ENCODE measurements at places on chromosomes 5 and 9.

GRCh38 chr9:98944057-98944733 is 488 bp downstream of the COL15A1 start:
- DNase-seq, result no peak

GRCh38 chr9:20078246-20078645 is 289.4 kb upstream of the SLC24A2 start:
- DNase-seq, result no peak

- DNase-seq, result no peak
Observed at GRCh38 chr5:124606093-124606492, 140.3 kb downstream of the ZNF608 start.

DNA sequence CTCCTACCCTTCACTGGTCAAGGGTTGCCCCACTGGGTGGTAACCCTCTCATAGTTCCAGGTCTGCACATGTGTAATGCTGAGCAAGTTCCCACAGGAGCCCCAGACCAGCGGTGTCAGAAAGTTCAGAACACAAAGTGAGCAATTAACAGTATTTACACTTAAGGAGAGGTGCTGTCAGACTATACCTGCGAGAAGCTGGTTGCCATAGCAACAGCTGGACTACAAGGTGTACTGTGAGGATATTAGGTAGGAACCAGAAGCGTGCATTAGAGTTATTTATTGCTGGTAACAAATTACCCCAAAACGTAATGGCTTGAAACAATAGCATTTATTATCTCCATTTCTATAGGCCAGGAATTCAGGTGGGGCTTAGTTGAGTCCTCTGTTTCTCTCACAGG is 317.0 kb upstream of the RPS23 start:
- no peak for DNase-seq

- DNase-seq, result no peak
Observed at GRCh38 chr5:51829230-51829629, 446.0 kb downstream of the ISL1 start.

DNA sequence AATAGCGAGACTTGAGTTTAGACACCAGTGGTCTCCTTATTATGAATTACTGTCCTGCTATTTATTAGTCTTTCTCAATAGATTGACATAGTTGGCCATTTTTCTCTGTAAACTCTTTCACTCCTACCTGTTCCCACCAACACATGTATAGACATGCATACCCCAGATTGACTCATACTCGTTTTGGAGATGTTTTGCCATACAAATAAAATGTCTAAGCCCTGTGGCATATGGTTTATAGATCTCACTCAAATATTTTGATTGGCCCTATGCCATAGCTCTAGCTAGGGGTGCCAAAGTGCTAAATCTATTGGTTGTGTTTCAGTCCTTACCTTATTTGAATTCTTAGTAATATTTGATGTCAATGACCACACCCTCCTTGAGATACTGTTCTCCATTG is 42.3 kb downstream of the CAMK4 start:
- DNase-seq, result no peak

DNA sequence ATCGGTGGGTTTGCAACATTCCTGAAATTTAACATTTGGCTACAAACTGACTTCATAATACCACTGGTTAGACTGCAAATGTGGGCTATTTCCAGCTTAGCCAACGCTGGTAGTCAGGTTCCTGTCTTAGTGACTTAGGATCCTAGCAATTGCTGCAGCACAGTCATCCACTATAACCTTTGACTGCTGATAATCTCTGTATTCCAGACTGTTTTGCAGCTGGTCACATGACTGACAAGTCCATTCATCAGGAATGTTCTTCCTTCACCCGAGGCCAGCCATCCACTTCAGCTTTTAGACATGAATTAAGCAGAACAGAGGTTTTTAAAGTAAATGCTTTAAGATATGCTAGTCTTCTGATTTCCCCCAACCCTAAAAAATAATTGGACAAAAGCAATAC is 425.9 kb upstream of the MPDZ start:
- DNase-seq, result no peak

- no peak for DNase-seq
Observed at GRCh38 chr5:169200125-169200778, 100.7 kb downstream of the SLIT3 start.

DNA sequence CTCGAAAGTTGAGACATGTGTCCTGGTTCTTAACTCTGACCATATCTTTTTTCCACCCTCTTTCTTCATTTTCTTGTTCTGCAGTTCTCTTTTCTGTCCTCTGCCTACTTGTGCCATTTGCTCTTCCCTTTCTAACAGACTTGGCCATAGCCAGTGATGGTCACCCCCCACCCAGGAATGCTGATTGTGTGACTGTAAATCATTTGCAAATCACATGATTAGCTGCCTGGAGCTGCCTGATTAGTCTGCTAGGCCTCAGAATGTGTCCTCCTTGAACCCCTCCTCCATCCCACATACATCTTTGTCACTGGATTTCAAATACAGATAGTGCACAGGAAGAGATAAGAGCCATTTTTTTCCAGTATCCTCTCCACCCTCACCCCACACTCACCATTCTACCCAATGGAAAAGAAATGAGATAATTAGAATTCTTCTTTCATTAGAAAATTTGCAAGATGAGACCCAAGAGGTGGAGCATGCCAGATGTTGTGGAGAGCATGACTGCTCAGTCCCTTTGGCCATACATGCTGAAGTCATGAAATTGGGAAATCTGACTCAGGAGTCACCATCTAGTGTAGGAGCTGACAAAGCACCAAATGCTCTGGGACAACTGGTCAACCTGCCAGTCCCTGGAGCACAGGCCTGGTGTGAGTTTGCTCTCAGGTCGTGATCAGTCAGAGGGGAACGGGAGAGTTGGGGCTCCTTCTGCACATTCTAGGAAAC is 538.2 kb downstream of the CCDC171 start:
- DNase-seq, result no peak

DNA sequence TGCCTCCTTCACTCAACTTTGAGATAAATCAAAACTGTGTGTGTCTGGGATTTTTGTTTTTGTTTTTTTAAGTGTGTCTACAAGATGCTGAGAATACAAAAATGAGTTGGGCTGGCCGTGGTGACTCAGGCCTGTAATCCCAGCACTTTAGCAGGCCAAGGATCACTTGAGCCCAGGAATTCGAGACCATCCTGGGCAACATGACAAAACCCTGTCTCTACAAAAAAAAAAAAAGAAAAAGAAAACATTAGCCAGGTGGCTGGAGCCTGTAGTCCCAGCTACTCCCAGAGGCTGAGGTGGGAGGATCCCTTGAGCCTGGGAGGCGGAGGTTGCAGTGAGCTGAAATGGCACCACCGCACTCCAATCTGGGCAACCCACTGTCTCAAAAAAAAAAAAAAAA is 21.0 kb downstream of the HNRNPK start:
- DNase-seq, result no peak

Data from activated B cell treated with CpG ODN at 0.5 μM for 24 hours (primary cell).